ENCODE measurements at places on chromosomes 6 and 20. TPM values are rescaled to one million over a fixed set of nuclear protein-coding genes. Genes with fewer than 3 reads are reported as not detected.

Gene NNAT
- total RNA-seq: not detected

Gene FANCE
- total RNA-seq: 1.7 TPM

Gene COL9A1
- total RNA-seq: not detected

Gene BPHL
- 84.5 TPM for total RNA-seq

Gene ZCCHC3
- total RNA-seq: 7.5 TPM

GRCh38 chr20:18906046-18906445 is 92.5 kb downstream of the SCP2D1 start:
- DNase-seq: no peak

All from right lobe of liver (tissue), 6 donors.